ENCODE measurements at places on chromosomes 12 and 14. TPM values are rescaled to one million over a fixed set of nuclear protein-coding genes. Genes with fewer than 3 reads are reported as not detected.

Gene ESR2
- total RNA-seq = 0.23 TPM

- no peaks in the 10 kb centered on the region for H3K27me3 ChIP-seq
- ATAC-seq = no peak
- no peaks in the 10 kb centered on the region for H3K4me1 ChIP-seq
Measured at GRCh38 chr12:83408851-83409250, 722.1 kb downstream of the TMTC2 start.

- no peaks in the 10 kb centered on the region for H3K36me3 ChIP-seq
- no peak overlapping the region for H3K4me3 ChIP-seq
- ATAC-seq = no peak
- H3K4me1 ChIP-seq = no peaks in the 10 kb centered on the region
Measured at GRCh38 chr12:75651342-75651695, 139.9 kb upstream of the KRR1 start.

GRCh38 chr14:33014710-33015109 lies 76.0 kb downstream of the NPAS3 start:
- no peak overlapping the region for H3K27ac ChIP-seq
- no peak overlapping the region for H3K4me3 ChIP-seq
- ATAC-seq = no peak
- no peaks in the 10 kb centered on the region for H3K4me1 ChIP-seq
- no peaks in the 10 kb centered on the region for H3K36me3 ChIP-seq
- H3K27me3 ChIP-seq = no peaks in the 10 kb centered on the region

Measured in gastroesophageal sphincter (tissue), 4 donors.